ENCODE measurements at places on chromosomes 1 and 21. TPM values are rescaled to one million over a fixed set of nuclear protein-coding genes. Genes with fewer than 3 reads are reported as not detected.

DNA sequence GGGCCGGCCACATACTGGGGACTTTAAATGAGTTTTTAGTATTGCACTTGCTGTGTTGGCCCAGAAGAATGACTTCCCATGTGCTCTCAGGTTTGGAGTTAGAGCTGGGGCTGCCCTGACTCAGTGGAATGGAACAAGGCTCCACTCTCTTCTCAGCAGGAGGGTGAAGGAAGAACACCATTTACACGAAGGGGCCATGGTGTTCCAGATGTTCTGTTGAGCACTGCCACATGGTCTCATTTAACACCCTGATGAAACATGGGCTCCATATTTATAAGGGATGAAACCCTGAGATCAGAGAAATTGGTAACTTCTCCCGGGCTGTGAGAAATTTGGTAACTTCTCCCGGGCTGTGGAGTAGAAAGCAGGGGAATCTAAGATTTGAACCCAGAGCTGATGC, 5.8 kb downstream of the PYCR2 start:
- DNase-seq = no peak

- no peak for DNase-seq
Observed at GRCh38 chr1:48216941-48217340, 5.6 kb upstream of the SLC5A9 start.

- no peak for DNase-seq
Observed at GRCh38 chr1:35428360-35428759, 128.8 kb downstream of the KIAA0319L start.

- no peak for DNase-seq
Observed at GRCh38 chr1:217135987-217136894, 413.0 kb upstream of the ESRRG start.

GRCh38 chr1:153578490-153578889, 12.8 kb upstream of the S100A2 start:
- no peak for DNase-seq

DNA sequence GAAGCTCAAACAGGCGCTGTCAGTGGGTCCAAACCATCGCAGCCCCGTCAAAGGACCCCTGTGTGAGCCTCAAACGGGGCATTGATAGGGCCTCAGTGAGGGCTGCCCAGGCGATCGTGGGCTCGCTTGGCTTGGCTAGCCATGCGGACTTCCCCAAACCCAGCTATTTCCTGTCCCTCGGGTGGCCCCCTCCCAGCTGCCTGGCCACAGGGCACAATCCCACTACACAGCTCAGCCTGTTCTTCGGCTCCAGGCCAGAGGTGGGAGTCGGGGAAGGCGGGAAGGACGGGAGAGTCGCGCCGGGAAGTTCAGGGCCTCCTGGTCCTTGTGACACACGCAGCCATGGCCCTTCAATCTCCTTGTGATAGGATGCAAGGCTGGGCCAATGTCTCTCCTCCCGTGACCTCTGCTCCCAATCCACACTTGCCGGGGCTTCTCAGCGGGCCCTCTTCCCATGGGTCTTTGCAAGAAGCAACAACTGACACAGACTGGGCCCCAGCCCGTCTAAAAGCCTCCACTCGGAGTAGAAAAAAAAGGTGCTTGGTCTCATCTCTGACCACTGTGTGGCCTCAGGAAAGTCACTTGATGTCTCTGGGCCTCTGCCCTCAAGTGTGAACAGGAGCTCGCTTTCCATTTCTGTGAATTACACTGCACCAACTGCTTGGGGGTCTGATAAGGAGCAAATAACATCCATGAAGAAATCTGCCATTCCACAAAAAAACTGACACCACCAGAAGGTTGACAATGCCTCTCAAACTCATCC, 7.1 kb upstream of the MATN1 start:
- no peak for DNase-seq

- no peak for DNase-seq
Observed at GRCh38 chr1:105459759-105460158, 1596.7 kb upstream of the PRMT6 start.

DNA sequence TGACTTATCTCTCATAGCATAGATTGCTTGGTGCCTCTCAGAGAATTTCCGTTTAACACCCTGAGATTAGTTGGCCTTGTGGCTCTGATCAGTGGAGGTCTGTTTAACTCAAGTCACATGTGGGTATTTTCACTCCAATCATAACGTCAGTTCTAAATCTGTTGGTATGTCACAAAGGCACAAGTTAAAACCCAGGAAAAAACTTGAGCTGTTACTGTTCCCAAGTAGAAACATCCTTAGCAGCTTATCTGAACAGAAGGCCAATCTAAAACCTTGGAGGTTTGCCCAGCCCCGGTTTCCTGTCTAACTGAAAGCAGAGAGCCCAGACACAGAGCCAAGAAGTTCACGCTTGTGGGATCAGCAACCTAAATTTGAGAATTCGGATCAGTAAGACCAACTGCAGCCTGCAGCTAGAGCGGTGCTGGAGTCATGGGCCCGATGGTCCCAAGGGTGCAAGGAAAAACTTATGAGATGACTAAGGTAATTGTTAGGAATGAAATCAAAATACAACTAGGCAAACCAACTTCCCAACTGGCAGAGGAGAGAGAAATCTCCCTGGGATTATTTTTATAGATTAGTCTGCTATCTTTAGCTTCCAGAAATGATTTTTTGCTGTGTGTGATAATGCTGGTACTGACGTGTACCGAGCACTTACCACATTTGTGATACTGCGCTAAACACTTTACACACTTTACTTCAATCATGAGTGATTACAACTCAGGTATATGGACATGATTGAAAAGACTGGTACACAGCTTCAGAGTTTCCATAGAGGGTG, 90.2 kb upstream of the C1orf21 start:
- peak; percentile 89 for DNase-seq

GRCh38 chr1:90509225-90510048, 207.7 kb downstream of the BARHL2 start:
- DNase-seq = no peak

- peak; percentile 32 for DNase-seq
Observed at GRCh38 chr1:27153927-27154358, 982 bp downstream of the SLC9A1 start.

GRCh38 chr1:38044221-38045215, 2.1 kb downstream of the POU3F1 start:
- DNase-seq = no peak

- DNase-seq = no peak
Observed at GRCh38 chr1:236920286-236920894, 83.9 kb downstream of the MT1HL1 start.

DNA sequence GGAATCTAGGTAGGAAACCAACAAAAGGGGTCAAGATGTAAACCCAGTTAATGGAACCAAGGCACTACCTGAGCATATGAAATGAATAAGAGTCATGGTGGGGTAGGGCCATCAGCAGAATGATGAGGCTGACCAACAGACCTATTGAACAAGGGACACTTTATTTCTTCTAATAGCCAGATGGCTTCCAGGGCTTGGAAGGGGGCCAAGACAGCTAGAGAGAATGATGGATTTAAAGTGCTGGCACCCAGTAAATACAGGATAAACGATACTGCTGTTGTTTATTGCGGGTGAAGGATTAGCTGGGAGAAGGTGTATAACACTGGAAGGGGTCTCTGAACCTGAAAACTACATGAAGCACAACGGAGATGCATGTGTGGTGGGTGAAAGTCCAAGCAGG, 15.6 kb downstream of the DDAH1 start:
- DNase-seq = no peak

DNA sequence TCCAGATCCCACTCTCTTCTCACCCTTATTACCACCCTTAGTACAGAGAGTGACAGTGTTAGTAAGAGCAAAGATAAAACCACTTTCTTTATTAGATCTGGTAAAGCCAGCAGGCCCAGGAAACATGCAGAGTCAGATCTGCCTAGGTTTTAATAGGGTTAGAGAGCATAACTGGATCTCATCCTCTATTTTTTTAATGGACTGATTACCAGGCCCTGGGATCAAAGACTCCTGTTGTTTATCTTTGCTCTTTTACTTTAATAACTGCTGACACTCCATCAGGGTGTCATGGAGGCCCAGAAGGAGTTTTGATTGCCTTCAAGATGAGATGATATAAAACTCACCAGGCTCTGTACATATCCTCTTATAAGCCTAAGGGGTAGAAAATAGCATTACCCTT, 45.3 kb upstream of the RGS5 start:
- no peak for DNase-seq

GRCh38 chr21:26849428-26850115, 4.4 kb upstream of the ADAMTS1 start:
- no peak for DNase-seq

- DNase-seq = no peak
Observed at GRCh38 chr1:8506995-8507615, 189.2 kb downstream of the SLC45A1 start.

DNA sequence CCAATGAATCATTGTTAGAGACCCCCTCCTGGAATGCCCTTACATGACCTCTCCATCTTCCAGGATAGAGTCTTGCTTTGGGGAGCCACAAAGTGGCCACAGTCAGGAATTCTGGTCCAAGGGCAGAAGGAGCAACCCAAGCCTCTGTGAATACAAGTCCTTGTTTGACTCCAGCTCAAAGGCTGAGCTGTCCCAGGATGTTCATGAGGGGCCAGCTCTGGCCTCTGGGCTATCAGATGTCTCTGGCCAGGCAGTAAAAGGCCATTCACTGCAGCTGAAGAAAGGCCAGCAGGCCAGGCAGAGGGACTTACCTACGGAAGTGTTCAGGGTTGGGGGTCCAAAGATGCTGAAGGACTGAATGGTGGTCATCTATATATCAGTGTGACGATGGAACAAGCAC, 98.3 kb upstream of the IPO9 start:
- no peak for DNase-seq

DNA sequence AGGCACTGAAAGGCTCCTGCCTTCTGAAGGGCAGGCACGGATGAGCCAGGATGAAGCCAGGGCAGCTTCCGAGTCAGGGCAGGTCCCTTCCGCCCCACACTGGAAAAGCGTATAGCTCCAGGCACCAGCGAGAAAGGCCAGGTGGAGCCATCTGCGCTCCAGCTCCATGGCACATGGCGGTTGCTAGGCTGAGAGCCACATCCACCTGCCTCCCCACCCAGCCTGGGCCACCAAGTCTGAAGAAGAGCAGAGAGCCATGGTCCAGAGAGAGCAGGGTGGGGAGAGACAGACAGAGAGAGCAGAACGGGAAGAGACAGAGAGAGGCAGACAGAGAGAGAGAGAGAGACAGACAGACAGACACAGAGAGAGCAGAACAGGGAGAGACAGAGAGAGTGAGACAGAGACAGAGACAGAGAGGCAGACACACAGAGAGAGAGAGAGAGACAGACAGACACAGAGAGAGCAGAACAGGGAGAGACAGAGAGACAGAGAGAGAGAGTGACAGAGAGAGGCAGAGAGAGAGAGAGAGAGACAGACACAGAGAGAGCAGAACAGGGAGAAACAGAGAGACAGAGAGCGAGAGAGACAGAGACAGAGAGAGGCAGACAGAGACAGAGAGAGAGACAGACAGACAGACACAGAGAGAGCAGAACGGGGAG, 5.2 kb downstream of the FNDC10 start:
- DNase-seq = no peak

GRCh38 chr1:150089846-150090520, 22.4 kb downstream of the VPS45 start:
- no peak for DNase-seq

DNA sequence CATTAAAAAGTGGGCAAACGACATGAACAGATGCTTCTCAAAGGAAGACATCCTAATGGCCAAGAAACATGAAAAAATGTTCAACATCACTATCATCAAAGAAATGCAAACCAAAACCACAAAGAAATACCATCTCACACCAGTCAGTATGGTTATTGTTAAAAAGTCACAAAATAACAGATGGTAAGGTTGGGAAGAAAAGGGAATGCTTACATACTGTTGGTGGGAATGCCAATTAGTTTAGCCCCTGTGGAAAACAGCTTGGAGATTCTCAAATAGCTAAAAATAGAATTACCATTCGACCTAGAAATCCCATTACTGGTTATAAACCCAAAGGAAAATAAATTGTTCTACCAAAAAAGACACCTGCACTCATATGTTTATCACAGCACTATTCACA, 369.4 kb downstream of the KCNH1 start:
- DNase-seq = no peak

The GBP2 gene
- total RNA-seq = 12.2 TPM

The AGO4 gene
- total RNA-seq = 19.0 TPM

The MX1 gene
- 14.9 TPM for total RNA-seq

The RGSL1 gene
- total RNA-seq = not detected

The SPRR2G gene
- not detected for total RNA-seq

The LAX1 gene
- 0.37 TPM for total RNA-seq

The TMEM201 gene
- total RNA-seq = 20.8 TPM

The DCDC2B gene
- total RNA-seq = not detected

The AGMAT gene
- not detected for total RNA-seq

All from left ventricle myocardium superior (tissue), 1 donor.